ENCODE measurements at places on chromosomes 6 and 20.

DNA sequence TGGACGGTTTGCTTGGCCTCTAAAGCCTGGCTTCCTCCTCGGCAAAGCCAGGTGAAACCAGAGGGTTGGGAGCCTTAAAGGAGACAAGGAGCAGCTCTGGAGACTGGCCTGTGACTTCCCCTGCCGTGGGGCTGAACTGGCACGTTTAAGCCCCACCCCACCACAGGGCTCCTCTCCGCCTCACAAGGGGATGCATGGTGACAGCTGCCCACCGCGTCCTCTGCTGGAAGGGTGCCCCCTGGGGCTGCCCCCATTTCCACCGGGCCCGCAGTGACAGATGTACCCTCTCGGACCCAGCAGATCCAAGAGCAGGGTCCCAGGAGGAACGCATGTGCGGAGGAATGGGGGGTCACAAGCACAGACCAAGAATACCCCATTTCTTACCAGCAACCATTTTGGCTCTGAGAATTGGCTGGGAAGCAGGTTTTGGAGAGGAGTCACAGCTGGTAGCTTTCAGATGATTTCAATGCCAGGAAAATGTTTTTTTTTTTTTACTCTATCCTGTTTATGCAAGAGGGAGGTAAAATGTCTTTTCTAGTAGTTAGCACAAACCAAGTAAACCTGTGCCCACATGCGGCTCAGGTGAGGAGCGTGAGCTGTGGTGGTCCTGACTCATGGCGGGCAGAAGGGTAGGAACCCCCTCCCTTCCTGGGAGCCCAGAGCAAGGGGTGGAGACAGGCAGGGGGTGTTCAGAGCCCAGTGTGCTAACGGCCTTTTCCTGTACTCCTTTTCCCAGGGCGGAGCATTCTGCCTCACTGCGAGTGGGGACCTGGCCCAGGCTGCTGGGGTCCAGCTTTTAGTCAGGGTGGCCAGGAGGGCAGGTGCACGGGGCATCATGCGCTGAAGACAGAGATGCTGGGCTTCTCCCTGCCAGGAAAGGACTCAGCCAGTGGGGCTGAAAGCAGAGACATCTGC lies 33.0 kb downstream of the FRMD1 start:
- no peak for DNase-seq

GRCh38 chr20:54474866-54475265 lies 527 bp upstream of the DOK5 start:
- DNase-seq = no peak

DNA sequence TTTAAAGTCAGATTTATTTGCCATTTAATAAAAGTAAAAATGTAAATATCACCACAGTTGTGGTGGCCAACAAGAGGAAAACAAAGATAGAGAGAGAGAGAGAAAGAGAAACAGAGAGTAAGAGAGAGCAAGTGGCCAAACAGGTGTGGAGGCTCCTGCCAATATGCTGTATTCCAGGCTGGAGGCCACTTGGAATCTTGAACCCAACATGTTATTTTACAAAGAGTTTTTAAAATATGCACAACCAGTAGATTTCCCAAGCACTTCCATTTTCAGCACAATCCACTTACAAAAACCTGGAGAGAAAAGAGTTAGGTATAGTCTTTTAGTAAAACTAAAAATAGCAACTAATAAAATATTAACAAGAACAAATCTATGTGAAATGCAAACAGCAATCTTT lies 1323.1 kb upstream of the CITED2 start:
- no peak for DNase-seq

DNA sequence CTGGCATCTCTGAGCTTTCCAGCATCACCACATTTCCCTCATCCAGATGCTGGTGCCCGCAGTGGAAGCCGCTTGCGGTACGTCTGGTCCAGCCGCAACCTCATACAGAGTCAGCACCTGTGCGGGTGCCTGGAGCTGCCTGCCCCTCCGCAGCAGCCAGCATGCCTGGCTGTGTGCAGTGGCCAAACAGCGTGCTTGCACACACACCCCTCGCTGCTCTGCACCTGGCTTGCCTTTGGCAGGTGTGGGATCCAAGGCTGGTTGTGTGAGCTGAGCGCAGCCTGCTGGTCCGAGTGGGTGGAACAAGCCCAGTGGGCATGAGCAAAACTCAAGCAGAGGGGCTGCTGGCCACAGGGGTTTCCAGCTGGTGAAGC lies 3.1 kb upstream of the HINT3 start:
- peak; percentile 49 for DNase-seq

DNA sequence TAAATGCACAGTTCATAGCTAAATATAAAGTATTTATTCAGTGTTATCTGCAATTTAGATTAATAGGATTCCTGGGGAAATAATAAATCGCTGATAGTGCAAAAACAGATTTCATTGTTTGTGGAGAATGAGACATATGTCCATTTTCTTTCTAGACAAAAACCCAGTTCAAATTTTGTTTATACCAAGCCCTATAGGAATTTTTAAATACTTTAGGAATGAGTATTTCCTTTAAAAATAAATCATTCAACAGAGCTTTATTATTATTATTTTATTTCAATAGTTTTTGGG lies 86.5 kb downstream of the METTL24 start:
- no peak for DNase-seq

DNA sequence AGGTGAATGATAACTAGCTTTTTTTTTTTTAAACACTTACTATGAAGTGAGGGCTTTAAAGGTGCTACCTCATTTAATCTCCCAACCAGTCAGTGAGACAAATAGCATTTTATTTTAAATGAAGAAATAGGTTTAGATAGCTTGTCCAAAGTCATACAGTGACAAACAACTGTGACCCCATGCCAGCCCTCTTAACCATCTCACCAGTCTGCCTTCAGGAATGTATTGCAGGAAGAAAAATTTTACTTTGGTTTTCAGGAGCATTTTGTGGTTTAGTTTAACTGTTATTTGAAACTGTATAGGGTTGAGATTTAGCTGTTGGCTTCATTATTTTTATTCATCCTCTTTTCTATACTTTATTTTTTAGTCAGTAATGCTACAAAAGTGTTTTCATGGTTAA lies 18.6 kb downstream of the DSE start:
- DNase-seq = no peak

- no peak for DNase-seq
These were observed 4.9 kb upstream of the ASCC3 start for GRCh38 chr6:100886076-100886475.

DNA sequence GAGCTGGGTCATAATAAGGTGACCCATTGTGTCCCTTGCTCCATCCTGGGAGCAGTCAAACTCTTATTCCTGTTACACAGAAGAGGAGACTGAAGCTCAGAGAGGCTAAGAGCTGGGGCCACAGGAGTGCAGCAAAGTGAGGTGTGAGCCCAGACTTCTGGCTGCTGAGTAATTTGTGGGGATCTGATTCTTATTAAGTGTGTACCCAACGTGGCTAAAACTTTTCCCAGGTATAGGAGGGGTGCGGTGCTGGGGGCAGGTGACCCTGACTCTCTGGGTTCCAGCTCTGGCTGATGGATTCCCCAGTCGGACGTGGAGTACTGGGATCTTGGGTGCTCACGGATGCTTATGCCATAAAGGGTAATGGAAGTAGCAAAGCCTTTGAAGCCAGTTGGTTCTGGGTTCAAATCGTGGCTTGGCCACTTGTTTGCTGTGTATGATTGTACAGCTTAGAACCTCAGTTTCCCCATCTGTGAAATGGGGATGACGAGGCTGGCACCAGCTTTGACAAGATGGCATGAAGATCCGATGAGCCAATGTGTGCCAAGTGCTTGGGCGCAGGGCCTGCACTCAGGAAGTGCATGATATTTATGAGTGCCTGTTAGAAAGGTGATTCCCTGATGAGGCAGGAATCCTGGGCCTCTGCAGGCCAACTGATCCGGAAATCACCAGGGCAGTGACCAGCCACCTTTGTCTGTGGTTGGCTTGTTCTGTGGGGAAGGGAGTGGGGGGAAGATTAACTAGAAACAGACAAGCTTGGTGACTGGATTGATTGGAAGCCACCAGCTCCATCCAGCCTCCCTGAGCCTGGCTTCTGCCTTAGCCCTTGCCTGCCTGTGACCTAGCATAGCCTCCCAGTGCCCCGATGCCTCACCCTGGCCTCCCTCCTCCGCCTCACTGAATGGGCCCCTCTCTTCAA lies 6.0 kb downstream of the SRC start:
- no peak for DNase-seq

GRCh38 chr6:14789996-14790395 lies 455.9 kb upstream of the JARID2 start:
- no peak for DNase-seq

DNA sequence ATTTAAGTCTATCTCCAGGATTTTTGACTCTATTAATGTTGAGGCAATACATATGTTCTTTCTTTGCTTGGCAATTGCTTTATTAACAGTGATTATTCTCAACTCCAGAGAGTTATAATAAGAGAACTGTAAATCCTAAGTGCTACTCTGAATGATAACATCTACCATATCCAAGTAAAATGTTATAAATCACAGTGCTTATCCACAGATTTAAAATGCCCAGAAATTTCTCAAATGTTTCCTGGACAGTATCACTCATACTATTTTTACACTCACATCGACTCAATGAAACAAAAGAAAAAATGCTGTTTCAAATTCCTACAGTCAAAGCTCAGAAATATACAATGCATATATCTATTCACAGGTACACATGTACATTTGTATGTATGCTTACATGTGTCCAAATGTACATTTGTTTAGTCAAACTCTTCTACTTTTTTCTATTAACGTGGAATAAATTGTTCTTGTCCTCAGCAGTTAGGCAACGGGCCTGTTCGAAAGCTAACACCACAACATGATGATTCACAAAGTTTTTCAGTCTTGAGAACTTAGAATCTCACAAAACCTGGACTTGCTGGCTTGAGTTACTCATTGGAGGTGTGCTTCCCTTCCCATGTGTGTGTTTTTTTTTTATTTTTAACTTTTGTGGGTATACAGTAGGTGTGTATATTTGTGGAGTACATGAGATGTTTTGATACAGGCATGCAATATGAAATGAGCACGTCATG lies 193.0 kb downstream of the GJA10 start:
- no peak for DNase-seq

DNA sequence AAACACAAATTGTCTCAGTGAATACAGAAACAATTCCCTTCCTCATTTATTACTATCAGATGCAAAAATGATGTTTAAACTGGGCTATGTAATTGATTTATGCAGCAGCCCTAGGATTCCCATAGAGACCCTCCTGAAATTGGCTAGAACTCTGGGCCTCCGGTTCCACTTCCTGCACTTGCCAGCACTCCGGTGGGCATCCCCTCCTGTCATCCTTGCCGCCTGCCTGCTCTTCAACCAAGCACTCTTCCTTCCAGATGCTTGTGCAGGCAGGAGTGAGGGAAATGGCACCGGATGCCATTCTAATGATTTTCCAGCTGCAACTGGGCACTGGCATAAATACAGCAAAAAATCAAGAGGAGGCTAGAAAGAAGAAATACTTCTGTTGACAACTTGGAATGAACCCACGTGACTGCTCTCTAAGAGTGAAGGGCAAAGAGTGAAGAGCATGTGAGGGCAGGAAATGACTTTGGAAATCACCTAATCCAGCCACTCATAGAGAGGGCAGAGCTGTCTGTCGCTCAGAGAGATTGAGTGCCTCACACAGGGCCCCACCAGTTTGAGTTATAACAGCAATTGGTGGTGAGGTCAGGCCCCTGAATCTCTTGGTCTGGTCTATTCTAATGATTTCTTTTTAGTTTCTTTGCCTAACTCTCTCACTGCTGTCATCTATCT lies 3.7 kb upstream of the NEDD9 start:
- no peak for DNase-seq

DNA sequence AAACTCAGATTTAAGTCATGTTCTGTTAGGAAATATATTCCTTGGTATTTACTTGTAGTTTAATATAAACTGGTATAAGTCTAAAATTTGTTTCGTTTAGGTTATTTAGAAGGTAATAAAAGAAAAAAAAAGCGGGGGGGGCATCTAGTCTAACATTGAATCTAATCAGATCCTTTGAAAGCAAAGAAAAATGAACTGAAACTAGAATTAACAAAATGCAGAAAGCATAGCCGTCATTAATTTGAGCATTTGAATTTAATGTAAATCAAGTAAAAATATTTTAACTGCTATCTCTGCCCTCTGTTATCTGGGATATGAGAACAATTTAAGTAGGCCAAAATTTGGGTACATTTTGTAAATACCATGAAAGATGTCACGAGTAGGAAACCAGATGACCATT lies 54.1 kb downstream of the SNX9 start:
- DNase-seq = no peak

- DNase-seq = no peak
These were observed 3.0 kb upstream of the TMEM170B start for GRCh38 chr6:11534561-11534960.

GRCh38 chr20:49887251-49888211 lies 27.8 kb downstream of the SPATA2 start:
- DNase-seq = no peak

GRCh38 chr6:163189609-163190008 lies 224.9 kb upstream of the QKI start:
- no peak for DNase-seq

DNA sequence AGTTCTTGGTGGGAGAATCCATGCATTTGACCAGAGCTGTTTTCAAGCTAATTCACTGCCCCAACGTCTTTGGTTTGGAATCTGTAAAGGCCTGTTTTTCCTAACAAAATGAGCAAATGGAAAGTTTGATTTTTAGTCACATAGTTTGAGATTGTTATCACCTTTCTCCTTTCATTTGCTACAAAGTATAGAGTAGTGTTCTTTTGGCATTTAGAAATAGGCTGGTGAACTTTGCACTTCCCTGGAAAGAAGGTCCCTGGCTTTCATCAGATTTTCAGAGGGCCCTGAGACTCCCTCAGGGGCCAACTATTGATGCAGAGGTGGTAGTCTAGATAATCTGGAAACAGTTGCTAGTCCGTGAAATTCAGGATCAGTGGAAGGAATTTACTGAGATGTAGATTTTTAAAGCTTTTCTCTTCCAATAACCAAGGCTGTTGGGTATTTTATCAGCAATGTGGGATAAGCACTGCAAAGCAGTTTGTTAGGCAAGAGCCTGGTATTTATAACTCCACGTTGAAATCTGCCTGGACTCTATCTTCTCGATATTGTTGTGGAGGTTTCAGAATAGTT lies 1.7 kb downstream of the ARFGEF2 start:
- DNase-seq = no peak

DNA sequence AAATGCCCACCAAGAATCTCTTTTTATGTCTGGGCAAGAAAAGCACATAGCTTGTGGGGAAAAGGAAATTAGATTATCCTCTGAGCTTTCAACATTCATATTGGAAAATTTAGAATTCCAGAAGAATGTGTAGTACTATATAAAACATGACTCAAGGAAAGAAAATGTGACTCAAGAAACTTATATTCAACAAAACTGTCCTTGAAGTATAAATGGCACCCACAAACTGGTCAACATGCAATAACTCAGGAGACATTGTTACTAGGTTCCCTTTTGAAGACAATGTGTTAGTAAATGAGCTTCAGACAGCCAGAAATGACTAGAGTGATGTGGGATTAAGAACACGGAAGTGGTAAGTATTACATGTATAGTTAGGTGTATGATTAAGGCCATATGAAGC lies 26.1 kb upstream of the TINAG start:
- no peak for DNase-seq

All from NCI-H345 (cell line).